ENCODE measurements at places on chromosomes 16 and 17. TPM values are rescaled to one million over a fixed set of nuclear protein-coding genes. Genes with fewer than 3 reads are reported as not detected.

- no peaks in the 10 kb centered on the region for H3K27me3 ChIP-seq
- H3K36me3 ChIP-seq = no peaks in the 10 kb centered on the region
- peaks cover 15% of the 10 kb centered on the region for H3K4me1 ChIP-seq
- H3K27ac ChIP-seq = no peak overlapping the region
These were observed 85.1 kb downstream of the PRKCA start for GRCh38 chr17:66387392-66387981.

DNA sequence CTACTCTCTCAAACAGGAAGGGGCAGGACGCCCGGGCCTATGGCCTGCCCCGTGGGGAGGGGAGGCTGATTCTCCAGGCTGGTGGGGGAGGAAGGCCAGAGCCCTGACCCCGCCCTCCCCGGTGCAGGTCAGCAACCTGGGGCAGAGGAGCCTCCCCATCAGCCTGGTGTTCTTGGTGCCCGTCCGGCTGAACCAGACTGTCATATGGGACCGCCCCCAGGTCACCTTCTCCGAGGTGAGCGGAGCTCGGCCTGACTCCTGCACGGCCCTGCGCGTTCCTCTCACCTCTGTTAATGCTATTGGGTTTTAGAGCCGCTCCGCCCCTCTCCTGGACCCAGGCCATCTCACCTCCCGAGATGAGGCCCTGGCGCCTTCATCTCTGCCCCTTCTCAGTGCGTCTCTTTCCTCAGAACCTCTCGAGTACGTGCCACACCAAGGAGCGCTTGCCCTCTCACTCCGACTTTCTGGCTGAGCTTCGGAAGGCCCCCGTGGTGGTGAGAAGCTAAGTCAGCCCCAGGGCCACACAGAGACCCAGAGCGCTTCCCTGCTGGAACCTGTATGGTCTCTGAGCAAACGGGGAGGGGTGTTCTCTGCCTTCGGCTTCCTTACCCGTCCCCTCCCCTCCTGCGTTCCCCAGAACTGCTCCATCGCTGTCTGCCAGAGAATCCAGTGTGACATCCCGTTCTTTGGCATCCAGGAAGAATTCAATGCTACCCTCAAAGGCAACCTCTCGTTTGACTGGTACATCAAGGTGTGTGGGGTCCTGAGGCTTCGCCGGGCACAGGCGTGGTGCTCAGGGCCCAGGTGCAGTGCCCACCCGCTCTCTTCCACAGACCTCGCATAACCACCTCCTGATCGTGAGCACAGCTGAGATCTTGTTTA lies 25.1 kb upstream of the ITGAX start:
- peaks cover 39% of the 10 kb centered on the region for H3K27me3 ChIP-seq
- H3K4me1 ChIP-seq = peaks cover 12% of the 10 kb centered on the region
- H3K4me3 ChIP-seq = peak overlapping the region; percentile 54
- no peaks in the 10 kb centered on the region for H3K36me3 ChIP-seq
- DNase-seq = peak; percentile 41

- DNase-seq = no peak
- no peaks in the 10 kb centered on the region for H3K27me3 ChIP-seq
- no peak overlapping the region for H3K27ac ChIP-seq
- H3K4me3 ChIP-seq = no peak overlapping the region
These were observed 9.2 kb downstream of the CCL16 start for GRCh38 chr17:35972066-35972465.

- no peaks in the 10 kb centered on the region for H3K27me3 ChIP-seq
- no peak for DNase-seq
- peaks cover 3% of the 10 kb centered on the region for H3K4me1 ChIP-seq
- H3K27ac ChIP-seq = no peak overlapping the region
These were observed 142.3 kb downstream of the ZFHX3 start for GRCh38 chr16:72905581-72905980.

DNA sequence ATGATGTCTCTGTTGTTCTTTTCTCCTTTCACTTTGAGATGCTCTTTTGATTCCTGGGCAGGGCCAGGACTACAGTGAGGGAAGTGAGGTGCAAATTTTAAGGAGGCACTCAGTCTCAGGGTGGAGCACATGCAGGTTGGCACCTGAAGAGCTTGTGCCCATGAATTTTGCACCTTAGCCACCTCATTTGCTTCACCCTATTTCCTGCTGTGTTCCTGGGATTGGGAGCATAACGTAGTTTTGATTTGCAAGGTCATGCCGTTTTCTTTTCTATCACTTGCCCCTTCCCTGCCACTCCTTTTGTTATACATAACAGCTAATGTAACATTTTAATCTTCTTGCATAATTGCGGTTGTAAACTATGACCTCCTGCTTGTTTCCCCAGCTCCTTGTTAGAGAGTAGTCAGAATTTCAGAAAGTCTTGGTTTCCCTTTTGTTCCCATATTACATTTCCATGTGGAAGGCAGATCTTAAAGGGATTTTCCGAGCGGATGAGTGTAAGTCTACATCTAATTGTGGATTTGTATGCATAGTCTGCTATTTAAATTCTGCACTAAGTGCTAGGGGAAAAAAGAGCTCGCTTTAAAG lies 9.8 kb downstream of the PMFBP1 start:
- H3K27ac ChIP-seq = no peak overlapping the region
- peak; percentile 7 for DNase-seq
- H3K4me1 ChIP-seq = peaks cover 17% of the 10 kb centered on the region
- peak overlapping the region; percentile 17 for H3K4me3 ChIP-seq

ST6GALNAC2 gene
- polyA plus RNA-seq = not detected

CIBAR2 gene
- not detected for polyA plus RNA-seq

GRCh38 chr16:70597135-70597835 lies 49.1 kb upstream of the IL34 start:
- H3K36me3 ChIP-seq = no peaks in the 10 kb centered on the region
- no peaks in the 10 kb centered on the region for H3K4me1 ChIP-seq
- H3K27ac ChIP-seq = no peak overlapping the region
- no peak for DNase-seq
- H3K4me3 ChIP-seq = no peak overlapping the region

DNAAF1 gene
- 0.42 TPM for polyA plus RNA-seq

DNA sequence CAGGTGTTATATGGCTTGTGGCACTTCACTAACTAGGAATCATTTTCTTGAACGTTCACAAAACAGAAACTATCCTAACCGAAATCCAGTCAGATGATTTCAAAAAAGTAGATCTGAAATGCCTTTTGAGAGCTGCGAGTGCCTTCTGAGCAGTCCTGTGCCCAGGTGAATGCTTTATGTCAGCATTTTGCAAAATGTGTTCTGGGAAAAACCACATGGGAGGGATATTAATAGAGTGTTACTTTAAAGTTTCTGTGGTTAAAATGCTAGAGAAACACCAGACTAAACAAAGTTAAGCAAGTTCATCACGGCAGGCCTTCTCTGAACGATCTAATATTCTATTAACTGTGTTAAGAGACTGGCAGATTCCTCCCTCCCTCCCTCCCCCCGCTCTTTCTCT lies 15.8 kb upstream of the RGS9 start:
- H3K4me1 ChIP-seq = peaks cover 15% of the 10 kb centered on the region
- H3K36me3 ChIP-seq = no peaks in the 10 kb centered on the region
- no peak overlapping the region for H3K4me3 ChIP-seq
- no peak for DNase-seq

GRCh38 chr16:13956635-13957196 lies 36.8 kb downstream of the ERCC4 start:
- no peak for DNase-seq
- H3K4me3 ChIP-seq = no peak overlapping the region
- no peaks in the 10 kb centered on the region for H3K36me3 ChIP-seq
- no peaks in the 10 kb centered on the region for H3K27me3 ChIP-seq
- no peaks in the 10 kb centered on the region for H3K4me1 ChIP-seq

DNA sequence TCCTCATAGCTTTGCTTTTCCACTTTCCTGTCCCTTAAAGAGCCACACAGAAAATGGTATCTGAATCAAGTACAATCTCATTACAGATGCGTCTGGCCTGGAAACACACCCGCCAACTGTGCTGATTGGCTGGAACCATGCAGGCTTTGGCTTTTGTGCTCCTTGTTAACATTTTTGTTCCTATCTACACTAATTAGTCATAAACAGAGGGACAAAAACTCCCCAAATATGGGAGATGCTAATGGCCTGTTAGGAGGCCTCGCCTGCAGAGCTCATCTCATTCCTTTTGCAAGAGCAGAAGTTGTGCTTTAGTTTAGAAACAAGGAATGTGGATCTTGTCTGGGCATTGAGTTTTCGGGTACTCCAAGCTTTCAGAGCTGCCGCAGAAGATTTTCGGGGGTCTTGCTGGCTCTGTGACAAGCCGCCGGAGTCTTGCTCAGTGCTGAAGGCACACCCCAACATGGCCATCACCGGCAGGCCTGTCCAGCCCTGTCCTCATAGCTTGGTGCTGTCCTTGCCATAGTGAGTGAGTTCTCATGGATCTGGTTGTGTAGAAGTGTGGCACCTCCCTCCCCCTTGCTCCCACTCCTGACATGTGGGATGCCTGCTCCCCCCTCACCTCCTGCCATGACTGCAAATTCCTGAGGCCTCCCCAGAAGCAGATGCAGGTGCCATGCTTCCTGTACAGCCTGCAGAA lies 69.8 kb downstream of the METRNL start:
- H3K27me3 ChIP-seq = no peaks in the 10 kb centered on the region
- no peak for DNase-seq

GRCh38 chr17:61970030-61970429 lies 42.2 kb upstream of the INTS2 start:
- H3K4me1 ChIP-seq = peaks cover 13% of the 10 kb centered on the region
- no peaks in the 10 kb centered on the region for H3K27me3 ChIP-seq
- H3K27ac ChIP-seq = no peak overlapping the region
- H3K36me3 ChIP-seq = peaks cover 23% of the 10 kb centered on the region
- H3K4me3 ChIP-seq = no peak overlapping the region

- no peaks in the 10 kb centered on the region for H3K36me3 ChIP-seq
- no peaks in the 10 kb centered on the region for H3K4me1 ChIP-seq
- H3K27ac ChIP-seq = no peak overlapping the region
- no peak for DNase-seq
- no peak overlapping the region for H3K4me3 ChIP-seq
These were observed 44.5 kb downstream of the TENT4B start for GRCh38 chr16:50197582-50197981.

TPPP3 gene
- 1.3 TPM for polyA plus RNA-seq

TMEM88 gene
- 0.43 TPM for polyA plus RNA-seq

DNA sequence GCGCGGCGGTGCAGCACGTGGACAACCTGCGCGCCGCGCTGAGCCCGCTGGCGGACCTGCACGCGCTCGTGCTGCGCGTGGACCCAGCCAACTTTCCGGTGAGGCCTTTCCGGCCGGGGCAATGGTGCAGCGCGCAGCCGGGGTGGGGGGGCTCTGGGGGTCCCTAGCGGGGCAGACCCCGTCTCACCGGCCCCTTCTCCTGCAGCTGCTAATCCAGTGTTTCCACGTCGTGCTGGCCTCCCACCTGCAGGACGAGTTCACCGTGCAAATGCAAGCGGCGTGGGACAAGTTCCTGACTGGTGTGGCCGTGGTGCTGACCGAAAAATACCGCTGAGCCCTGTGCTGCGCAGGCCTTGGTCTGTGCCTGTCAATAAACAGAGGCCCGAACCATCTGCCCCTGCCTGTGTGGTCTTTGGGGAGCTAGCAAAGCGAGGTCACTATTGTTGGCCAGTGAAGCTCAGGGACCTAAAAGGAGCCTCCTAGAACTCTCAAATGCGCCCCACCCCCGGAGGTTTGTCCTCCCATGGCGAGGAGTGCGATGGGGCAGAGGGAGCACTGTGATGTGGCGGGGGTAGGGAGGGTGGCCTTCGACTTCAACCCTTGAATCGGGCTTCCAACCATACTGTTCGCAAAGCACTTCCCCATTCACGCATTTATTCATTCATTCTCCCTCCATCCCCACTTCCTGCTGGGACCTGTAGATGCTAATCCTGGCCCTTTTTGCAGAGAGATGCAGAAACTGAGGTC lies 770 bp downstream of the HBM start:
- H3K36me3 ChIP-seq = no peaks in the 10 kb centered on the region
- no peak overlapping the region for H3K27ac ChIP-seq

ZNF597 gene
- 1.2 TPM for polyA plus RNA-seq

GDPD3 gene
- 1.1 TPM for polyA plus RNA-seq

ZNF469 gene
- polyA plus RNA-seq = 0.23 TPM

DNA sequence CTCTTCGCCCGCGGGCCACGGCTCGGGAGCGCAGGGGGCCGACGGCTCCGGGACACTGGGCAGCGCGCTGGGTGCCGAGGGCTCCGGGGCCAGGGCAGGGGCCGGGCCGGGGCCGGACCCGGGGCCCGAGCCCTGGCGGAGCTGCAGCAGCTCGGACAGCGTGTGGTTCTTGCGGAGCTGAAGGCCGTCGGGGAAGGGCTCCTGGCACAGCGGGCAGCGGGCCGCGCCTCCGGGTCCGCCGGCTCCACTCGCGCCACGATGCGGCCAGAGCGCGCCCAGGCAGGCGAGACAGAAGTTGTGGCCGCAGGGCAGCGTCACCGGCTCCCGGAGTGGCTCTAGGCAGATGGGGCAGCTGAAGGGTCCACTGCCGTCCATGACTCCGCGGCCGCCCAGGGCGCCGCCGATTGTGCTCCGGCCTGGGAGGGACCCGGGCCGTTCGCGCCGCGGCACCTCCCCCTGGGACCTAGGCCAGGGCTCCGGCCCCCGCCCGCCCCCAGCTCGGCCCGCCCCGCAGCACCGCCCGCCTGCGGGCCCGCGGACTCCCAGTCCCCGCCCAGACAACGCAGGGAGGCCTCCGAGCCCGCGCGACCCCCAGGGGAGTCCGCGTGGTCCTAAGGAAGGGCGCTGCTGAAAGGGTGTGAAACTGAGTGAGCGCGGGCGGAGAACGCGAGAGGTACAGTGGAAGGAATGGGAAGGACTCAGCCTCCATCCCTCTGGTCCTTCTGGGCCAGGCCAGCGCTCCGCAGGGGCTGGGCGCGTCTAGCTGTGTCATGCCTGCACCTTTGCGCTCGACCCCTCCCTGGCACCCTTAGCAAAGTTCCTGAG lies at the start of gene TRIM47:
Gene TRIM47 (minus strand): TSS at position 408 of the 825 bp plus-strand sequence. CDS start 33 bp downstream, at position 375.
- H3K36me3 ChIP-seq = no peaks in the 10 kb centered on the region
- H3K4me3 ChIP-seq = peak within 1 kb of the TSS; percentile 83
- no peak within 1 kb of the TSS for H3K27ac ChIP-seq
- peaks cover 37% of the 10 kb centered on the region for H3K27me3 ChIP-seq

- no peaks in the 10 kb centered on the region for H3K4me1 ChIP-seq
- DNase-seq = no peak
These were observed 190.2 kb downstream of the IRX5 start for GRCh38 chr16:55120826-55121225.

GRCh38 chr17:10756185-10756584 lies 26.4 kb upstream of the TMEM220 start:
- DNase-seq = no peak
- peak overlapping the region; percentile 25 for H3K4me3 ChIP-seq
- no peaks in the 10 kb centered on the region for H3K36me3 ChIP-seq
- H3K4me1 ChIP-seq = peaks cover 22% of the 10 kb centered on the region
- H3K27me3 ChIP-seq = no peaks in the 10 kb centered on the region
- no peak overlapping the region for H3K27ac ChIP-seq

GRCh38 chr17:13477180-13477611 lies 124.5 kb downstream of the HS3ST3A1 start:
- no peaks in the 10 kb centered on the region for H3K27me3 ChIP-seq
- no peak overlapping the region for H3K4me3 ChIP-seq
- H3K36me3 ChIP-seq = peaks cover 12% of the 10 kb centered on the region
- no peak for DNase-seq

NPIPA3 gene
- 0.57 TPM for polyA plus RNA-seq

GRCh38 chr17:76466775-76467130 lies 650 bp upstream of the AANAT start:
- no peaks in the 10 kb centered on the region for H3K36me3 ChIP-seq
- no peak for DNase-seq
- H3K4me3 ChIP-seq = no peak overlapping the region
- no peak overlapping the region for H3K27ac ChIP-seq
- no peaks in the 10 kb centered on the region for H3K4me1 ChIP-seq

- DNase-seq = no peak
- no peaks in the 10 kb centered on the region for H3K27me3 ChIP-seq
- no peak overlapping the region for H3K27ac ChIP-seq
- H3K36me3 ChIP-seq = no peaks in the 10 kb centered on the region
- H3K4me3 ChIP-seq = no peak overlapping the region
- H3K4me1 ChIP-seq = no peaks in the 10 kb centered on the region
These were observed 9.0 kb upstream of the WSB1 start for GRCh38 chr17:27284811-27285415.

HSD17B2 gene
- polyA plus RNA-seq = 0.03 TPM
